AG08396 (cell line): ENCODE measurements at places on chromosomes 7 and 10.
A peak's percentile ranks its signal among the peaks of the same experiment; 100 is the strongest.

- DNase-seq: no peak
Observed at GRCh38 chr7:41323806-41324205, 379.1 kb downstream of the INHBA start.

DNA sequence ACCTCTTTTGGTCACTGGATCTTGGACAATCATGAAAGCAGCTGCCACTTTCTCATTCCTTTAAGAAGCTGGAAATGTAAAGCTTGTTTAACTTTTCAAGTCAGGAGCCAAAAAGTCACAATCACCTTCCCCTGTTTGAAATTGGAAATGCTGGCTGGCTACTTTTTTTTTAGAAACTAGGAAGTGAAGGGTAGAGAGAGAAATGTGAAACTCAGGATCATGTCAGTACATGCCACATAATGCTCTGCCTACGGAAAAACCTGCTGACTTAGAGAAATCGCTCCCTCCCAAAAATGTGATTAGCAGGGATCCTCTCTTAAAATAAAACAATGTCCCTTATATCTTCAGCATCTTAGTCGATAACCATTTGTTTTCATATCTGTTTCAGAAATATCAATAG is 188.4 kb upstream of the C7orf33 start:
- DNase-seq: no peak

DNA sequence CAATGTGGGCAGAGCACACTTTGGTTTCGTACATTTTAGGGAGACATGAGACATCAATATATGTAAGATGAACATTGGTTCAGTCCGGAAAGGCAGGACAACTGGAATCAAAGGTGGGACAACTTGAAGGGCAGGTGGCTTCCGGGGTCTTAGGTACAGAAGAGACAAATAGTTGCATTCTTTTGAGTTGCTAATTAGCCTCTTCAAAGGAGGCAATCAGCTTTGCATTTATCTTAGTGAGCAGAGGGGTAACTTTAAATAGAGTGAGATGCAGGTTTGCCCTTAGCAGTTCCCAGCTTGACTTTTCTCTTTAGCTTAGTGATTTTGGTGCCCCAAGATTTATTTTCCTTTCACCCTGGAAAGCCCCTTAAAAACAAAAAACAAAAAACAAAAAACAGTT is 21.3 kb downstream of the ZNF487 start:
- DNase-seq: no peak

DNA sequence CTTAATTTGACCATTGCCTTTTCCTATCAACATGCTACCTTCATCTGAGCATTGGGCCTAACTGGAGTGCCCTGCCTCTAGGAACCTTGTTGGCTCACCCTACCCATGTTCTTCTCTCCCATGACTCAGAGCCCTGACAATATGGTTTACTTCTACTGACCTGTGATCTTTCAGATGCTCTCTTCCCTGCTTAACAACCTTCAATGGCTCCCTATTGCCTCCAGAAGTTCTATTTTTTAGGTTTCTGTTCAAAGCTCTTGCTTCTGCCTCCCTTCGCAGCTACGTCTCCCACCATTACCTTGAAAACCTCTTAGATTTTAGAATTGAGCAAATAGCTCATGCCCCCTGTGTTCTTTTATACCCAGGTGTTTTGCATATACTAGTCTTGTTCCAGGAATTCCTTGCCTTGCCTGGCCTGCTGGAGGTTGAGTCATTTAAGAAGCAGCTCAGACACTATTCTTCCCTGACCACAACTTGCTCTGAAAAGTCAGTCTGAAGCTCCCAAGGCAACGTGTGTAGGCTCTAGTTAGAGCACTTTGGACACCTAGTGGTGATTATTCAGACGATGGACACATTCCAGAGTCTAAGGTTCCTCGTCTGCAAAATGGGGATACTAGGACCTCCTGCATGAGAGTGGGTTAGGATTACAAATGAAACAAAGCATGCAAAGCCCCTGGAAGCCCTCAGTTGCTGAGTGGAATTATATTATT is 64.4 kb upstream of the EMX2 start:
- DNase-seq: no peak

DNA sequence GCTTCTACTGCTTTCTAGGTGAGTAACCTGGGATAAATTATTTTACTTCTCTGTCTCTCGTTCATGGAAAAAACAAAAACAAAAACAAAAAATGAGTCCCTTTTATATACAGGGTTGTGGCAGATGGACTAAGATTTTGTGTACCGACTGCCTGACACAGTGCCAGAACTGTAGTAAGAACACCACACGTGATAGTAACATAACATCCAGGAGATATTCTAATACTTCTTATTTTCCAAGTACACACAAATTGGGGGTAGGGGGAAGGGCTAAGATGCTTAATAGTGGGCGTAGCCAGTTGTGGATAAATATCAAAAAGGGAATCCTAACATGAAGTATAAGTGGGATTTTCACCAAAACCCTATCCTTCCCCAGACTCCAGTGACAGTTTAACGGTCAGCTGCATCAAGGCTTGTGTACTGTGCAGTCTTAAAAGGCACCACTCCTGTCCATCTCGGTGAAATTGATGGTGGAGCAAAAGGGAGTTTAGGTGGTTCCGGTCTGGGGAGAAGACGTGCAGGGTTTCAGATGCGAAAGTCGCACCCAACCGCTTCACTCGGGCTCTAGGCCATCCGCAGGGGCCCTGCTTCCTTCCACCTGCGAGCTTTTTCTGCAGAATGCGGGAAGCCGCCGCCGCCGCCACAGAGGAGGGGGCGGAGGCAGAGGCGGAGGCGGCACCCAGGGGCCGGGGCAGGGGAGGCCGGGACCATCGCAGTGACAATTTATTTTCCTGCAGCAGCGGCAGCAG is at the start of gene STAMBPL1:
Gene STAMBPL1 (plus strand): TSS at position 712 of the 748 bp plus-strand sequence. CDS start 21,464 bp downstream, outside the sequence.
- DNase-seq: peak; percentile 49

DNA sequence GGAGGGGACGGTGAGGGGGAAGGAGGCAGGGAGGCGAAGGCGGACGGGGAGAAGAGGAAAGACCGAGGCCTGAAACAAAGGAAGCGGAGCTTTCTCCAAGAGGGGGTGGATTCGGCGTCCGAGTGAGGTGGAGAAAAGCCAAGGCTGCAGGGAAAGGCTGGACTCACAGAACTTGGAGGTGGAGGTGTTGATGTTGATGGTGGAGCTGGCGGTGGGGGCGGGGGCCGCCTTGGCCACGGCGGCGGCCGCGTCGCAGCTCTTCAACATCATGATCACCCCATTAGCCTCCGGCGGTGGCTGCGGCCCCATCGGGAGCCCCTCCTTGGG is 578 bp downstream of the CACUL1 start:
- peak; percentile 47 for DNase-seq

DNA sequence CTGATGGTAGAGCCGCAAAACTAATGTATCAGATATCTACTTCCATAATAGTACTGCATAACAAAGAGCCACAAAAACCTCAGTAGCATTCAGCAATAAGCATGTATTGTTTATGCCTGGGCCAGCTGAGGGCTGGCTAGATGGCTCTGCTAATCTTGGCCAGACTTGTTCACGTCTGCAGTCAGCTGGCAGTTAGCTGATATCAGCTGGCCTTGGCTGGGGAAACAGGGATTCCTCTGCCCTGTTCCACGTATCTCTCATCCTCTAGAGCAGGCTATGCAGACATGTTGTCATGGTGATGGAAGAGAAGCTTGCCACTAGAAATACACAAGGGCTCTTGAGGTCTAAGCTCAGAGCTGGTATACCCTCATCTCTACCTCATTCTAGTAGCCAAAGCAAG is 62.9 kb downstream of the GRM8 start:
- DNase-seq: no peak

- DNase-seq: no peak
Observed at GRCh38 chr7:76423666-76424412, 911 bp upstream of the ZP3 start.

- DNase-seq: no peak
Observed at GRCh38 chr10:14585287-14586193, 189.2 kb downstream of the FAM107B start.
